ENCODE measurements at places on chromosomes 1 and 21. TPM values are rescaled to one million over a fixed set of nuclear protein-coding genes. Genes with fewer than 3 reads are reported as not detected.

The RGS1 gene
- not detected for total RNA-seq

The FCMR gene
- total RNA-seq: not detected

The MAST2 gene
- total RNA-seq: 15.7 TPM

The DENND2C gene
- total RNA-seq: 0.15 TPM

The C1orf56 gene
- 1.3 TPM for total RNA-seq

The RGS5 gene
- 106 TPM for total RNA-seq

The GPR25 gene
- not detected for total RNA-seq

The IFI44 gene
- 324 TPM for total RNA-seq

The PBX1 gene
- total RNA-seq: 1.9 TPM

The DPH2 gene
- 23.4 TPM for total RNA-seq

The MCOLN2 gene
- not detected for total RNA-seq

The SELE gene
- 2.0 TPM for total RNA-seq

The EFNA1 gene
- total RNA-seq: 96.1 TPM

The FLG2 gene
- under 0.01 TPM for total RNA-seq

The CFHR1 gene
- total RNA-seq: not detected

The PCAT6 gene
- 1.1 TPM for total RNA-seq

The CCT8 gene
- total RNA-seq: 395 TPM

The KCNQ4 gene
- under 0.01 TPM for total RNA-seq

The SPRR5 gene
- not detected for total RNA-seq

The OR2L2 gene
- not detected for total RNA-seq

The DNMT3L gene
- not detected for total RNA-seq

The AXDND1 gene
- total RNA-seq: under 0.01 TPM

The TFF1 gene
- not detected for total RNA-seq

The KLF17 gene
- not detected for total RNA-seq

The OR2M7 gene
- total RNA-seq: not detected

The AZIN2 gene
- total RNA-seq: 1.9 TPM

The PRAMEF9 gene
- not detected for total RNA-seq

The CFAP74 gene
- not detected for total RNA-seq

The SEMA6C gene
- 5.8 TPM for total RNA-seq

The PADI3 gene
- total RNA-seq: not detected
